Activated T-cell treated with anti-CD3 and anti-CD28 coated beads, Interleukin-2, amount 50 U/mL, for 72 hours (primary cell): ENCODE measurements at places on chromosomes 1 and 21.
A peak's percentile ranks its signal among the peaks of the same experiment; 100 is the strongest.

GRCh38 chr1:162141281-162142054 is 72.0 kb downstream of the NOS1AP start:
- DNase-seq: no peak

- peak; percentile 76 for DNase-seq
These were observed 21.3 kb downstream of the UBASH3A start for GRCh38 chr21:42424914-42425541.

- DNase-seq: no peak
These were observed 13.5 kb downstream of the ZZZ3 start for GRCh38 chr1:77668924-77669449.

DNA sequence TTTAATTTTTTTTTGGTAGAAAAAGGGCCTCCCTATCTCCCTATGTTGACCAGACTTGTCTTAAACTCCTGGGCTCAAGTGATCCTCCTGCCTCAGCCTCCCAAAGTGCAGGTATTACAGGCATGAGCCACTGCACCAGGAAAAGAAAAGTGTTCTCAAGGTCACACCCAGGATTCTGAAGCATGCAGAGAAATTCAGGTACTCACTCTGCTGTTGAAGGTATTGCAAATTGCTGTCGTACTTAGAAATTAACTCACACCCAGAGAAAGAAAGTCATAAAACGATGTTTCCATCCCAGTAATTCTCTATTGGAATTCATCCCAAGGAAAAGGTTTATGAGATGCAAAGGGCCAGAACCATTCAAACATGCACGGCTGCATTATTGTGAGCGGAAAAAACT is 73.7 kb downstream of the DHRS3 start:
- no peak for DNase-seq

GRCh38 chr1:28354121-28354520 is 15.4 kb upstream of the PHACTR4 start:
- DNase-seq: no peak

DNA sequence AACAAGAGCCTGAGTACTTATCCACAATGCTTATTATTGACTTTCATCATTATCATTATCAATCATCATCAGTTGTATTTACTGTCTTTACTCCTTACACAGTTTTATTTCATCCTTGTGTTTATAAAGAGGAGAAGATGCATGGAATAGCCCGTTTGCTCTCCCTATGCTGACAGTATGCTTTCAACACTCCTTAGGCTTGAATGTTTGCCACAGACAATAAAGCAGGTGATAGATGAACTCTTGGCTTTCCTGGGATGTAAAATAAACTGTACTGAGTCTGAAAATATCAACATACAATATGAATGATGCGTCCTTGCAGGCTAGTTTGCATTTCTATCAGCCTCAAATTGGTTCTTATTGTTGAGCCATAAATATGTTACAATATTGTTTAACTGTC is 891.8 kb upstream of the NCAM2 start:
- DNase-seq: no peak

GRCh38 chr1:151443846-151444782 is 15.2 kb downstream of the POGZ start:
- peak; percentile 69 for DNase-seq

DNA sequence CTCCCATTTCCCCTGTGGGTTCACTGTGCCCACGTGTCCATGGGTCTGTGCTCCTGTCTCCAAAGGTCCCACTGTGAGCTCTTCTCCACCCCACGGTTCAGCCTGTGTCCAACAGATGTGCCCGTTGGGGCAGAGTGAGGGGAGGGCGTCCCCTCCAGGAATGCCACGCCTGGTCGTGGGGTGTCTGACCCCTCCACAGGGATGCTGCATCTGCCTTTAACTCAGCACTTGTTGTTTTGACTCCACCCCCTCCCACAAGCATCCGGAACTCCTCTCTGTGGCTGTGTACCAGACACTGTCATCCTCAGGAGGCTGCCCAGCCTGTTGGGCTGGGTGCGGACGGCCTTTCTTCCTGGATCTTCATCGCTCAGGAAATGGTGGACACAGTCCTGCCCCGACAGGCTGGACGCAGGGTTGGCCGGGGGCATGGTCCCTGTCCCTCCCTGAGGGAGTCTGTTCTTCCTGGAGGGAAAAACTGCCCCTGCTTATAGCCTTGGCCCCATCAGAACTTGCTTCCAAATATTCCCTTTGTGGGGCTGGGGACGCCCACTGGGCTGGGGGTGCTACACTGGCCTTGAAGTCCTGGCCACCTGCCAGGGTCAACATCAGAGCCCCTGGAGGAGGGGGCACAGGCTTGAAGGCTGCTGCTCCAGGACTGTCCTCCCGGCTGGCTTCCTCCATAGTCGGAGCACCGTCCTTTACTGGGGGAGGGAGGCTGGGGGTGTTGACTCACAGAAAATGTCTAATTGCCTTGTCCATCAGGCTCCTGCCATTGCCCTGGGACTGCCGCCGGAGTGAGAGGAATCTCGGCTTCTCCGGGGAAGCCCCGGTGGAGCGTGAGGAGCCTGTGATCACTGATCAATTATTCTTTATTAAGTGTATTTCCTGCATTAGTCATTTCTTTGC is 182.0 kb upstream of the C1orf174 start:
- no peak for DNase-seq

DNA sequence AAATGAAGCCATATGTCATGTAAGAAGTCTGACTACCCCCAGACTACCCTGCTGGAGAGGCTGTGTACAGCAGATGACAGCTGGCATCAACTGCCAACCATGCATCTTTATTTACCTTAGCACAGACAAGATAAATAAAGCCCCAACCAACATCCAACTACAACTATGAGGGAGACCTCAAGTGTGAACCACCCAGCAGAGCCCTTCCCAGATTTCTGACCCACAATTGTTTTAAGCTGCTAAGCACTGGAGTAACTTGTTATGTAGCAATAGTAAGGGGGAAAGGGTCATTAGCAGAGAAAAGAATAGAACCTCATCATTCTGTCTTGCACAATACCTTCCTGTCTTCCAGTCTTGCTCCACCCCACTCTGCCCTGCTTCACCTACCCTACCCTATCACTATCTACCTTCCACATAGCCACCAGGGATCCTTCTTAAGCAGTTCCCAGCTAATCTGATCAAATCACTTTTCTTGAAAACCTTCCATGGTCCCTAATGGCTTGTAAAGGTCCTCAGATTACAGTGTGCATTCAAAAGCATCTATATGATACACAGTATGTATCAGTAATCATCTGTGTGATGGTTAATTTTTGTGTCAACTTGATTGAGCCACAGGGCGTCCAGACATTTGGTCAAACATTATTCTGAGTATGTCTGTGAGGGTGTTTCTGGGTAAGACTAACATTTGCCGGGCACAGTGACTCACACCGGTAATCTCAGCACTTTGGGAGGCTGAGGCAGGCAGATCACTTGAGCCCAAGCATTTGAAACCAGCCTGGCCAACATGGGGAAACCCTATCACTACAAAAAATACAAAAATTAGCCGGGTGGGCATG is 19.6 kb upstream of the RBM15 start:
- DNase-seq: no peak

- DNase-seq: no peak
These were observed 93.9 kb downstream of the MATN1 start for GRCh38 chr1:30629501-30629900.

DNA sequence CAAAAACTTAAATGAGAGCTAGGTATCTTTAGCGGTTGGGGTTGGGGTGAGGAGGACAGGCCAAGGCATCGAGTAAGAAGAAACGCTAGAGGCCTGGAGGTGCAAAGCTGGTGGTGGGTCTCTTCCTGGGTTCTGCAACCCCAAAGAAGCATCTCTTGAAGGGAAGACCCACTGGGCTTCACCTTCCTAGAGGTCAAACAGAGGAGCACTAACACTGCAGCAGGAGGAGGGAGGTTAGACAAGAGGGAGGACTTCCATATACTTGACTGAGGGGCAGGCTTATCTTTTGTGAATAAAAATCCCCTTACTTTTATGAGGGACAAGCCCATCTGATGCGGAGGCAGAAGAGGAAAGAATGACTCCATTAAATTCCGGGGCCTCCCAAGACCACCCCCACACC is 2.5 kb downstream of the MEX3A start:
- DNase-seq: no peak

DNA sequence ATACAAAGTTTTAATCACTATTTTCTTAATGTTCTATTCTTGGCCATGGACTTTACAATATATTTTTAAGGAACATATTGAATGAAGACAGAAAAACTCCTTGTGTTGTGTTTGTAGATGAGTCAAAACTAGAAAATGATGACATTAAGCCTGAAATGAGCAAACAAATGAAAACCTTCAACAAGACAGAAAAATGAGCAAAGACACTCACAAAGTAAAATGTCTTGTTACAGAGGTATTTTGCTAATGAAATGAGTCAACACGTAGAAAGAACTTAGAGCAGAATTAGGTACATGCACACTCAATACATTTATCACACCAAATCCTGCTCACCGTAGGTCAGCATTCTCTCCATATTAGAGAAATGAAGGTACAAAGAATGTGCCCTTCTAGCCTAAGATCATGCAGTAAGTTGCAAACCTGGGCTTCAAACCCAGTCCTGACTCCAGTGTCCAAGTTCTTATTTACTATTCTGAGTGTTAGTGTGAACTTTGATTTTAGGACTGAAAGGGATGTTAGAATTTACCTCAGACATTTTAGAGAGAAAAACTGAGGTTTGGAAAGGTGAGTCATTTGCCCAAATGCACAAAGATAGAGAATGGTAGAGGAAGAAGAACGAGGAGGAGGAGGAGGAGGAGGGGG is 133.9 kb upstream of the SGIP1 start:
- DNase-seq: peak; percentile 20

- no peak for DNase-seq
These were observed 10.6 kb upstream of the PARS2 start for GRCh38 chr1:54774820-54775498.
